ENCODE measurements at places on chromosomes 2 and 18.

DNA sequence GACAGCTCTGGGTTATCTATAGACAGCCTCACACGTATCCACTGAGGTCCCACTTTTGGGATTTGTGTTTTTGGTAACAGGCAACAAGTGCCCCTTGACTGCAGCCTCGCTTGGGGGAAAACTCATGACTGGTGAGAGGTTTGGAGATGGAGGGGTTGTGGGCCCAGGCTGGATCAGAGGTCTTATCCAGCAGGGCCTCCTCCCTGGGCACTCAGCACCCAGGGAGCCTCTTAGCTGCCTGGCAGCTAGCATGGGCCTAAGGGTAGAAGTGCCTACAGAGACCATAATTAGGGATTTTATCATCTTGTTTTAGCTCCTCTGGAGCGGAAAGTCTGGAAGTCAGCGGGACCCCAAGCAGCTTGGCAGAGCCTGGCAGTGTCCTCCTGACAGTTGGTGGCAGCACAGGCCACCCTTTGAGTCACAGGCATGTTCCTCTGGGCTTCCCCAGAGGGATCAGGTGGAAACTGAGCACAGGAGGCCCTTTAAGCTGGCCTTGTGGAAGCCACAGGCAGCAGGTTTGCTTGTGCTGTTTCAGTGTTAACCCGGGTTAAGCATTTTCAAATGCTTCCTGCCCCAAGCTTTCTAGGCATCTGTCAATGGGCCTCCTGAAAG is 143.1 kb downstream of the KCTD1 start:
- DNase-seq = no peak

GRCh38 chr2:149741646-149742045 is 154.1 kb upstream of the MMADHC start:
- DNase-seq = no peak

DNA sequence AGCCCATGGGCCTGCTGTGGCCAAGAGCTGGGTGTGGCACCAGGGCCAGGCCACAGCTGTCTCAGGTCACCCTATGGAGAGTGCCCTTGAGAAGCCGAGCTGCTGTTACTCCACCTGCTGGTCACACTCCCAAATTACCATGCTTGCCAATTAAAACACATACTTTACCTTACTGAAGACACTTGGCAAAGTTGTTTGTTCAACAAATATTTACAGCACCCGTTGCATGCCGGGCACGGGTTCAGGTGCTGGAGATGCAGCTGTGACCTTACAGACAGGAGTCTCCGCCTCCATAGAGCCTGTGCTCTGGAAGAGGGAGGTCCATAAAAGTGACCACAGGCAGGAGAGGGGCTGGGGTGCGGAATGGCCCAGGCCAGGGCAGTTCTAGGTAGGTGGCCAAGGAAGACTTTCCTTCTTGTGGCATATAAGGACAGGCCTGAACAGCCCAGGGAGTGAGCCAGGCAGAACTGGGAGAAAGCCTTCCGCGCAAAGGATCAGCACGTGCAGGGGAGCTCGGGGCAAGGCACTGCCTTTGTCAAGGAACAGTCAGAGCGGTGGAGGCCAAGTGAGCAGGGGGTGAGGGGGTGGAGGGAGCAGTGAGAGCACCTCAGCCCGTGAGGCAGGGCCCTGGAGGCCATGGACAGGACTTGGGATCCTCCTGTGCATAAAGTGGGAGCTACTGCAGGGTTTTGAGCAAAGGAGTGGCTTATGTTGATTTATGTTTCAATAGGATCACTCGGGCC is 23.6 kb upstream of the RBM44 start:
- peak; percentile 6 for DNase-seq

GRCh38 chr2:100390001-100390940 is 27.2 kb downstream of the CHST10 start:
- no peak for DNase-seq

DNA sequence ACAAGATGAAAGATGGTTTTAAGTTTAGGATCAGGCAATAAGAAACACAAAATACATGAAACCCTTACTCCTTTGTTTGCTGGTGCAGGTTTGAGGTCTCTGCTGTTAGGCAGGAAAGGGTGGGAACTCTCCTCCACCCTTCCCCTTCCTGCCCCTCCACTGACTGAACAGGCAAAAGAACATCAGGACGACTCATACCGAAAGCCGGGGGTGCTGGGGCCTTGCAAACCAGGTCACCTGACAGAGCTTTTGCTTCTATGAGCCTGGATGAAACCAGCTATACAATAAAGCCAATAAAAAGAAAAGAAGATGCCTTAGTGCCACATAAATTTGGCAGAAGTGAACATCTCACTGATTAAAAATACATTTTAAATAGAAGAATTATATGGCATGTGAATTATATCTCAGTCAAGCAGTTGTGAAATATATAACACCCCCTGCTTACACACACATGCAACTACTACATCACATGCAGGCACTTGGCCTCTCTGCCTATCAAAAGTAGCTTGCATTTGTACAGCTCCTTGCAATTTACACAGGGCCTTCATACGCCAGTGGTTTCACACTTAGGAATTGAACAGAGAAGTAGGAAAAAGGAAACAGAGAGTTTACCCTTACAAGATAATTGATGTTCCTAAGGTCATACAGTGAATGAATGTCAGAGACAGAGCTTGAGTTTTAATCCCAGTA is 215.1 kb upstream of the TRIB2 start:
- peak; percentile 65 for DNase-seq

- DNase-seq = no peak
These were observed 134.7 kb downstream of the TPGS2 start for GRCh38 chr18:36693931-36694620.

DNA sequence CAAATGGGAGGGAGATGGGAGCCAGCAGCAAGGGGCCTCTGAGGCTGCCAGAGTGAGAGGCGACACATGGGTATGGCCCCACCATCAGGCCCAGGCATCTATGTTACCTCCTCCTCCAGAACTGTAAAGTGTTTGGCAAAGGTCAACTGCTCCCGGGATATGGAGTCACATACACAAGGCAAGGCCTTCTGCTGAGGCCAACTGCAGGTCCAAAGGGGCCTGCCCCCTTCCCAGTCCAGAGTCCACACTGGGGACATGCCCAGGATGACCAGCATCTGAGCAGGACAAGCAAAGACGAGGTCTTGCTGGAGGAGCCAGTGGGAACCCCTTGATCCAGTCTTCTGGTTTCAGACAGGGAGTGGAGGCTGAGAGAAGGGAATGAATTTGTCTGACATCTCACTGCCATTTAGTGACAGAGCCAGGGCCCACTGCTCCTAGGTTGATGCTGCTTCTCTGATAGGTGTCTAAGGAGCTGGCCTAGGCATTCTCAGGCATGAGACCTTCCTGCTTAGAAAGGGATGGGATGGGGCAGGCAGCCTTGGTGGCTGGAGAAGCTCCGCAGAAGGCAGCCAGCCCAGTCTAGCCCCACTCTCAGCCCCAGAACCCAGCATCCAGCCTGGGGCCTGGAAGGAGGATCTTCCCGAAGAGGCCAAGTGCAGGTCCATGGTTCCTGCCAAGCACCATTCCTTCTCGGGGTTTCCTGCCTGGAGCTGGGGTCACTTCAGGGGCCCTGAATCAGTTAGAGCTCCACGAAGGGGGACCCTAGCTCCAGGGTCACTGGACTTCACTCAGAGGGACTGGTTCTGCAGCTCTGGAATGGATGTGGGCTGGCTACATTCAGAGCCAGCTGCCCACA is 26.4 kb downstream of the EMX1 start:
- no peak for DNase-seq

DNA sequence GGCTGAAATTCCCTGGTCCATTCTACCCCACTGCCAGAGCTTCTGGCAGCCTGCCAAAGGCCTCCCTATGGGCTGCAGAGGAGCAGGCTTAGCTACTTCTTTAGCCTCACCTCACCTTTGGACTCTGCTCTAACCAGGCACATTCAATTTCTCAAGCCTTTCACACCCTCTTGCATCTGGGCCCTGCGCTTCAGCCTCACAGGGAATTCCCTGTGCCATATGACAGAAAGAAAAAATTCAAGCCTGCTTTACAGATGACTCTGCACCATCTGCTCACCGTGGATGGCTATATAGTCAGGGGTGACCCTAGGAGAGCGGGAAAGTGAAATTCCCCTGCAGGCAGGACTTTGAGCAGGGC is 62.5 kb downstream of the REEP1 start:
- DNase-seq = no peak

DNA sequence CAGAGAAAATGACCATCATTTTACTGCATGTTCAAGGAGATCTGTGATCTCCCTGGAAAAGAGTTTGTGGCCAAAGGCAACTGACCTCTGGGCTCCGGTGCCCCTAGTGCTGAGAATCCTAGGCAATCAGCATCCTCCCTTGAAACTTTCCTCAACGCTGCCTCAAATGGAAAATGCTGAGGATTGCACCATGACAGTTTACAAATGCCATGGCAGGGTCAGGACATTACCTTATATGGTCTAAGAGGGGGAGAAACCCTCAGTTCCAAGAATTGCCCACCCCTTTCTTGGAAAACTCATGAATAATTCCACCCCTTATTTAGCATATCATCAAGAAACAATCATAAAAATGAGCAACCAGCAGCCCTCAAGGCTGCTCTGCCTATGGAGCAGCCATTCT is 48.3 kb downstream of the ALPK2 start:
- no peak for DNase-seq

DNA sequence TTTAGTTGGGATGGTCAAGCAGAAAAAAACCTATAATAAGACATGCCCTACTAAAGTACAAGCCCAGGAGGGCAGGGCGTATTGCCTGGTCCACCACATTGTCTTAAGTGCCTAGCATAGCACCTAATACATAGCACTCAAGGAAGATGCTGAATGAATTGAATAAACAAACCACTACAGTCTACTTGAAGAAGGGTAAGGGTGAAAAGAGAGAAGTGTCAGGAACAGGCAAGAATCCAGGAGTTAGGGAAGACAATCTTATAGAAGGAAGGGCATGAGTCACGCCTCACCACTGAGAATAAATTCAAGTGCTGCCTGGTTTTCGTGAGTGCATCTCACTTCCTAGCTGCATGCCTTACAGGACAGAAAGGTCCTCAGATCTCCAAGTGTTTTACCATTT is 13.9 kb downstream of the SLC19A3 start:
- DNase-seq = no peak

DNA sequence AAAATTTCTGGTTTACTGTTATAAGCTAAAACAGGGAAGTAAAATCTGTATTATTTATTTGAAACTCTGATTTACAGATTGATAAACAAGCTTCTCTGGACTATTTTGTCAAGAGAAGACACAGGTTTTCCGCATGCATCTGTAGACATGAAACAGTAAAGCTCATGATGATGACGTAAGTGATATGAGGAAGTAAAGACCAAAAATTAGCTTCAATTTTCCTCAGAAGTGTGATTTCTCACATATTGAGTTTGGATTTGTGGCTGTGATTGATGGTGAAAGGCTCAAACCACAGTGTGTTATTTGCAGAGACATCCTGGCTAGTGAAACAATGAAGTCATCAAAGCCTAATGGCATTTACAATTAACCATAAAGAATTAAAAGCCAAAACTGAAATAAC is 12.6 kb upstream of the LONRF2 start:
- no peak for DNase-seq

DNA sequence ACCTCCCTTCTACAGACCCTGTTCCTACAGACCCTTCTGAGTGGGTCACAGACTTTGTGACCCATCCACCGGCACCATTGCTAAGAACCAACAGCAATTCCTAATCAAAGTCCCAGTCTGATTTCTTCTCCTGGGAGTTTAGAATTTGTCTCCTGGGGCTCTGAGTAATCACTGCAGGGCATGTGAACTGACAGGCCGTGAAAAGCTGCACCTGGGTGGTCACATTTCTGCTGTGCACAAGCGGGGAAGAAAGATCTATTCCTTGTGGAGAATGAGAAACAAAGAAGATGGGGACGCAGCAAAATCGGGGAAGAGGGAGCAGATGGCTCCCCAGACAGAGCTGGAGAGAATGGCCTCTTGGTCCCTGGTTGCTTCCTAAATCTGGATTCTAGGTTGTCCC is 151.0 kb downstream of the ARL4C start:
- no peak for DNase-seq

DNA sequence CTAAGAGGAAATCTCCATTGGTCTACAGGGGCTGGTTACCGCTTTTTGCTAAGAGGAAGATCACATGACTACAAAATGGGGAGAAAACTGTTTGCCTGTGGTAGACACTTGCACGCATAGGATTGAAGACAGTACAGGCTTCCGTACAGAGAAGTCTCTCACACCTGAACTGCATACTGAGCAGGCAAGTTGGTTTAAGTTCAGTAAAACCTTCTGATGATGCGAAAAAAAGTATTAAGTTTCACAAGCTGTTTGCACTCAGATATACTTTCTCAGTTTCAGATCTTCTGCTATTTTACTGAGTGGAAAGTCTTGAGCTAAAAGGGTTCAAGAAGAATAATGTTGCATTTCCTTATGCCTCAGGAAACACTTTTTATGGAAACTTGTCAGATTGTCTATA is 292.2 kb upstream of the MC4R start:
- DNase-seq = no peak

DNA sequence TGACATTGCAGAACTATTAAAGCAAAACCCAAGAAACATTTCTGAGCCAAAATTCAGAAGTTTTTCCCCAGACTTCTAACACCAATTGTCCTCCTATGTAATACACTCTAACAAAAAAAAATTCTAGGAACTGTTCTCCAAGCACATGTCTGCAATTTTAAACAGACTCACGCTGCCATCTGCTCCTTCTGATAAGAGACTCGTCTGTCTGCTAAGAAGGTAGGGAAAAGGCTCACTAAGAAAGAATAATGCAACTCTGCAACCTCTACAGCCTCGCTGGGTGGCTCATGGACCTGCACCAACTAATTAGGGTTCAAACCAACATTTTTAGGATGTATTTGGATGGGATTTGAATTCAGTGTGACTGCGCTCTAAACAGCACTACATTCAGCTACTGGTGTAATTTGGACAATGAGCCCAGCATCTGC is 366.5 kb downstream of the DSC3 start:
- no peak for DNase-seq

DNA sequence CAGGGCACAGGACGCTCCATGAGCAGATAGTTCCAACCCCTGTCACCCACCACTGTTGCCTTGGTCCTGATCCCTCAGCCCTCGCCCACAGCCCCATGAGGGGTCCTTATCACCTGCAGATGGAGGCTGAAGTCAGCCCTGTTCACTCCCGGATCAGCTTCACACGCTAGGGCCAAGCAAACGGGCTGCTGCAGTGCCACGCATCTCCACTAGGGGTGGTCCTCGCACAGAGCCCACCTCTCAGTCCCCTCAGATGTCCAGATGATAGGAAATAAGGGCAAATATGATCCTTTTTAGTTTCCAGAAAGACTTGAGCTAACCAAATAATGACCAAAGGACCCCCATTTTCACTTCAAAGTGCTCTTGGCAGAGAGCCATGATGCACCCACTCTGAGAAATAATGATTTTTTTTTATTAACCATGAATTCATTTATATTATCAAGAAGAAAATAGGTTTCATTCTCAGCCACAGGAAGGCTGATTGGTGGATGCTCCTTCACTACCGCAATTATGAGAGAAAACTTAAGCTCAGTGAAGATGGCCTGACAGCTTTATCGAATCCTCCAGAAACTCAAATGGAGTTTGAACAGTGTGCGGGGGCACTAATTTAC is 71.9 kb upstream of the KLHL29 start:
- no peak for DNase-seq

- DNase-seq = no peak
These were observed 24.0 kb downstream of the CFAP210 start for GRCh38 chr2:169670215-169670651.

Data from stimulated activated CD4-positive, alpha-beta T cell treated with anti-CD3 and anti-CD28 coated beads, Interleukin-2, amount 100 ng/mL, for 4 hours (primary cell).